ENCODE measurements at places on chromosomes 11 and 22. TPM values are rescaled to one million over a fixed set of nuclear protein-coding genes. Genes with fewer than 3 reads are reported as not detected.
A peak's percentile ranks its signal among the peaks of the same experiment; 100 is the strongest.

ZBTB16 gene
- total RNA-seq: not detected

MS4A12 gene
- total RNA-seq: not detected

GRCh38 chr11:18248561-18248960 lies at the start of gene SAA2:
SAA2 (minus strand) TSS chr11:18248668; CDS start chr11:18248011, 657 bp downstream.
- DNase-seq: peak; percentile 66

GRCh38 chr22:40403651-40404050 lies 33.3 kb downstream of the SGSM3 start:
- DNase-seq: no peak

- DNase-seq: no peak
These were observed 4.0 kb downstream of the ARHGEF17 start for GRCh38 chr11:73312036-73312435.
